Muscle of leg (tissue), 16 donors: ENCODE measurements at places on chromosomes 11 and 22. TPM values are rescaled to one million over a fixed set of nuclear protein-coding genes. Genes with fewer than 3 reads are reported as not detected.

GRCh38 chr11:41988951-41989572, 529.6 kb upstream of the LRRC4C start:
- H3K27ac ChIP-seq: no peak overlapping the region
- no peaks in the 10 kb centered on the region for H3K4me1 ChIP-seq
- H3K27me3 ChIP-seq: no peaks in the 10 kb centered on the region

DNA sequence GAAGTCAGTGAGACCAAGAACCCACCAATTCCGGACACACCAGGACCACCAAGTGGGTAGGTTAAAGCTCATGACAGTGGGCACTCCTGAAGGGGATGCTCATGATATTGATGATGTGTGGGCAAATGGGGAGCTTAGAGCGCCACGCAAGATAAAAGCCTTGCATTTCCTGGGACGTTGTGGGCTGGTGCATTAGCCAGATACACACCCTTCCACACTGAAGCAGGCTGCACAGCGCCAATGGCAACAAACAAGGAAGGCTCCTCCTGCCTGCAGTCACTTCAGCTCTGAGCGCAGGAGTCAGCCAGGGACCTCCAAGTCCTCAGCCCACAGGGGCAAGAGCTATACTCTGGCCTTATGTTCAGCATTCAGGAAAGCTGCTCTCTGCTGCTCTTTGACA, 20.6 kb downstream of the TMEM218 start:
- H3K36me3 ChIP-seq: peaks cover 4% of the 10 kb centered on the region
- H3K4me3 ChIP-seq: no peak overlapping the region
- H3K4me1 ChIP-seq: peaks cover 4% of the 10 kb centered on the region
- no peak overlapping the region for H3K27ac ChIP-seq

The NRGN gene
- 9.0 TPM for polyA plus RNA-seq

GRCh38 chr22:38144025-38144405, 33.5 kb upstream of the BAIAP2L2 start:
- no peaks in the 10 kb centered on the region for H3K4me1 ChIP-seq
- no peak overlapping the region for H3K4me3 ChIP-seq

- H3K27ac ChIP-seq: no peak overlapping the region
- H3K27me3 ChIP-seq: peaks cover 4% of the 10 kb centered on the region
- no peak for DNase-seq
- H3K4me3 ChIP-seq: no peak overlapping the region
Observed at GRCh38 chr11:64472593-64473455, 113.9 kb downstream of the RPS6KA4 start.

DNA sequence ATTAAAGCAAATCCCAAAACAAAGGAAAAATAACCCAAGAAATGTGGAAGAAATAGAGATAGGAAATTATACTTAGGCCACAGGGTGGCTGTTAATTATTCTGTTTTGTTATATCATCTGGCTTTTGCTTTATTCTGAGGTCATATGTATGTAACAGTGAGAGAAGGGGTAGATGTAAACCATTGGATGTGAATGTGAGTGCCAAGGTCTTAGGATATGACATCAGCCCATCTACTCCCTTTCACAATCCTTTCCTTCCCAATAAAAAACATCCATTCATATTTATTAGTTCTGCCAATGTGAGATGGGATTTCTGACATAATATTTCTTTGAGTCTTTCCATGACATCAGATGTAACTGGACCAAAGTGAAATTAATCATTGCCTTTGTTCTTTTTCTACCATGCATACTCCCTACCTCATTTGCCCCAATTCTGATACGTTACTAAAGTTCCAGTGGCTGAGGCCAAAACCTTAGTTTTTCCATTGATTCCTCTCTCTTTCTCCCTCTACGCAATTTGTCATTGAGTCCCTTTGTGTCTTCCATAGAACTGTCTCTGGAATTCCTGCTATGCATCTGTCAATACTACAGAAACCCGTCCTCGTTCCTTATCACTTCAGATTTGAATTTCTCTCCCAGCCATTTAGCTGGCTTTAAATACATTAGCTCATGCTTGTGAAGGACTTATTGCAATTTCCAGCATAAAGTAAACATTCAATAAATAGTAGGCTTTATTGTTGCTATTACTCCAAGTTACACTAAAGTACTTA, 170.3 kb downstream of the ARHGAP42 start:
- no peaks in the 10 kb centered on the region for H3K36me3 ChIP-seq
- no peaks in the 10 kb centered on the region for H3K4me1 ChIP-seq
- DNase-seq: no peak
- H3K4me3 ChIP-seq: no peak overlapping the region

The OR5A2 gene
- polyA plus RNA-seq: 0.03 TPM

The TYR gene
- polyA plus RNA-seq: not detected

The SPDYC gene
- not detected for polyA plus RNA-seq

GRCh38 chr22:19525116-19525660, 978 bp upstream of the CLDN5 start:
- peak overlapping the region; percentile 45 for H3K4me3 ChIP-seq
- H3K4me1 ChIP-seq: peaks cover 68% of the 10 kb centered on the region
- H3K27me3 ChIP-seq: peaks cover 31% of the 10 kb centered on the region
- H3K27ac ChIP-seq: peak overlapping the region; percentile 82
- DNase-seq: no peak
- peaks cover under 1% of the 10 kb centered on the region for H3K36me3 ChIP-seq

DNA sequence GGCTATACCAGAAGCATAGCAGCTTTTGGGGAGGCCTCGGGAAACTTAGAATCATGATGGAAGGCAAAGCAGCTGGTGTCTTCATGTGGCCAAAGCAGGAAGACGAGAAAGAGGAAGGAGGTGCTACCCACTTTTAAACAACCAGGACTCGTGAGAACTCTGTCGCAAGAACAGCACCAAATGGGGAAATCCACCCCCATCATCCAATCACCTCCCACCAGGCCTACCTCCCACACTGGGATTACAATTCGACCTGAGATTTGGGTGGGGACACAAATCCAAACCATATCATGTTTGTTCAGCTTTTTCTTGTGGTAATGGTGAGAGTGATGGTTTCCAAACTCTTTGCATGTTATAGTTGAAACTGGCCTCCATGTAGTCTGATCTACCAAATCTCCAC, 32.5 kb upstream of the OR10D3 start:
- peaks cover 4% of the 10 kb centered on the region for H3K36me3 ChIP-seq
- no peaks in the 10 kb centered on the region for H3K27me3 ChIP-seq
- H3K4me1 ChIP-seq: peaks cover 2% of the 10 kb centered on the region
- no peak for DNase-seq
- H3K4me3 ChIP-seq: no peak overlapping the region

- no peaks in the 10 kb centered on the region for H3K36me3 ChIP-seq
- no peak overlapping the region for H3K4me3 ChIP-seq
- H3K27ac ChIP-seq: peak overlapping the region; percentile 86
- DNase-seq: peak; percentile 79
Observed at GRCh38 chr22:30205281-30206115, 41.1 kb downstream of the LIF start.

DNA sequence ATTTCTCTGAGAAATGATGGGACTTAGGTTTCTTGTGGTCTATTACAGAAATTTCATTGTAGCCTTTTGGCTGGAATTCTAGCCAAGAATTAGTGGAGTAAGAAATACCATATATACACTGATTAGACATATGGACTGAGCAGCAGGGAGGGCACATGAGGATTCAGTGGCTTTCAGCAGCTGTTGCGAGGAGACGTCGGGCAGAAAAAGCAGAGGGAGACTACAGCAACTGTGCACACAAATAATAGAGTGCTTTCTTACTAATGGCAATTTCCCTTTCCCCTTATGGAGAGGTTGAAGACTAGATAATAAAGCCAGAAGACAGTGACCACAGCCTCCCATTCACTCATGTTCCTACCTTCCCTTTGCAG, 35.4 kb upstream of the CCDC34 start:
- peak; percentile 56 for DNase-seq
- H3K27me3 ChIP-seq: no peaks in the 10 kb centered on the region
- no peaks in the 10 kb centered on the region for H3K36me3 ChIP-seq
- H3K27ac ChIP-seq: peak overlapping the region; percentile 70
- no peak overlapping the region for H3K4me3 ChIP-seq

GRCh38 chr22:23279781-23280180, 99.5 kb downstream of the BCR start:
- peaks cover 4% of the 10 kb centered on the region for H3K27me3 ChIP-seq
- H3K36me3 ChIP-seq: peaks cover 24% of the 10 kb centered on the region
- no peak overlapping the region for H3K27ac ChIP-seq
- DNase-seq: no peak

GRCh38 chr11:88431675-88432341, 94.3 kb upstream of the CTSC start:
- H3K4me3 ChIP-seq: no peak overlapping the region
- no peaks in the 10 kb centered on the region for H3K36me3 ChIP-seq
- no peaks in the 10 kb centered on the region for H3K27me3 ChIP-seq
- H3K4me1 ChIP-seq: no peaks in the 10 kb centered on the region

The OSBP2 gene
- polyA plus RNA-seq: 2.7 TPM

The NCR3LG1 gene
- polyA plus RNA-seq: 0.35 TPM

DNA sequence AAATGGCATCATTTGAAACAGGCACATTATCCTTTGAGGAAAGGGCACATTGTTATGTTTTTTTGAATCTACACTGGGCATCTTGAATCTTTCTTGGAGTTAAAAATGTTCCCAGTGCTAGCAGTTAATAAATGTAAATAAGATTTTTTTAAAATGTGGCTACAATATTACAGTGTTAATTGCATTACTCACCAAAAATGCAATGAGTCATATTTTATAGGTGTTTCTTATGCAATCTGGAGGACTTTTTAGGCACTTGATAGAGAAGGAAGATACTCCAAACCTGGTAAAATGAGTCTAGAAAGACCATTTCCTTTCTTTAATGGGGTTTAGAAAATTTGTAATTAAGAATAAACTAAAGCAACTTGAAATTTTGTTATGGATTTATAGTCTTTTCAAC, 238.0 kb downstream of the METTL15 start:
- H3K4me3 ChIP-seq: no peak overlapping the region
- no peaks in the 10 kb centered on the region for H3K36me3 ChIP-seq
- H3K27ac ChIP-seq: no peak overlapping the region
- no peaks in the 10 kb centered on the region for H3K27me3 ChIP-seq
- no peak for DNase-seq

The JAML gene
- polyA plus RNA-seq: 2.9 TPM
